Activated CD4-positive, alpha-beta memory T cell treated with anti-CD3 and anti-CD28 coated beads for 36 hours (primary cell): ENCODE measurements at places on chromosomes 16 and 17. TPM values are rescaled to one million over a fixed set of nuclear protein-coding genes. Genes with fewer than 3 reads are reported as not detected.
A peak's percentile ranks its signal among the peaks of the same experiment; 100 is the strongest.

DNA sequence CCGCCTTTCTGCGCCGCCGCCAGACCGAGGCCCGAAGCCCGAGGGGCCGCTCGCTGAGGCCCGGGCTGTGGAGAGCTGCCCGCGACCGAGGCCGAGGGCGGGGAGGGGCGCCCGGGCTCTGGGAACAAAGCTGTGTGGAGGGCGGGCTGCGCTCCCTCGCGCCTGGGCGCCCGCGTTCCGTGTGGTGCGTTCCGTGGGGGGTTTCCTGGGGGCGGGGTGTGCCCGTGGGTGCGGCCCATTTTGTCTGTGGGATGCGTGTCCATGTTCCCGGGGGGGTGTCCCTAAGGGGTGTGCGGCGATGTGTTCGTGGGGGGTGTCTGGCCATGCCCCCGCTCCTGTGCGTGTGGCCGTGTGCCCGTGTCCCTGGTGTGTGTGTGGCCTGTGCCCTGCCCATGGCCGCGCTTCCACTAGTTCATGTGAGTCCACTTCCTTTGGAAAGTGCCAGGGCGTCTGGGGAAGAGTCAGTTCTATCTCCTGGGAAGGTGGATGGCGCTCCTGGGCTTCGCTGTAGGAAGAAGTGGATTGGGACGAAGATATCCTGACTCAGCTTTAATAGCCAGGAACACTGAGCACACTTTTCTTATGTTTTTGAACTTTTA is 520 bp downstream of the JPT2 start:
- peak overlapping the region; percentile 97 for H3K4me3 ChIP-seq
- peaks cover 29% of the 10 kb centered on the region for H3K4me1 ChIP-seq
- DNase-seq, result peak; percentile 48
- H3K27ac ChIP-seq, result peak overlapping the region; percentile 79

TEX14 gene
- 0.17 TPM for total RNA-seq

GRCh38 chr16:29148131-29148691 is 163.4 kb downstream of the LAT start:
- peaks cover 34% of the 10 kb centered on the region for H3K4me1 ChIP-seq
- DNase-seq, result peak; percentile 45
- H3K36me3 ChIP-seq, result peaks cover 7% of the 10 kb centered on the region
- no peaks in the 10 kb centered on the region for H3K27me3 ChIP-seq
- peak overlapping the region; percentile 74 for H3K27ac ChIP-seq
- H3K4me3 ChIP-seq, result no peak overlapping the region

NME4 gene
- total RNA-seq, result 62.5 TPM

KCNAB3 gene
- total RNA-seq, result 4.9 TPM

GPATCH8 gene
- total RNA-seq, result 40.8 TPM

GRCh38 chr17:78072961-78073360 is 55.6 kb downstream of the TMC6 start:
- H3K27me3 ChIP-seq, result no peaks in the 10 kb centered on the region
- no peak overlapping the region for H3K27ac ChIP-seq
- no peak overlapping the region for H3K4me3 ChIP-seq
- H3K36me3 ChIP-seq, result peaks cover 24% of the 10 kb centered on the region
